ENCODE measurements at places on chromosomes 2 and 18.

DNA sequence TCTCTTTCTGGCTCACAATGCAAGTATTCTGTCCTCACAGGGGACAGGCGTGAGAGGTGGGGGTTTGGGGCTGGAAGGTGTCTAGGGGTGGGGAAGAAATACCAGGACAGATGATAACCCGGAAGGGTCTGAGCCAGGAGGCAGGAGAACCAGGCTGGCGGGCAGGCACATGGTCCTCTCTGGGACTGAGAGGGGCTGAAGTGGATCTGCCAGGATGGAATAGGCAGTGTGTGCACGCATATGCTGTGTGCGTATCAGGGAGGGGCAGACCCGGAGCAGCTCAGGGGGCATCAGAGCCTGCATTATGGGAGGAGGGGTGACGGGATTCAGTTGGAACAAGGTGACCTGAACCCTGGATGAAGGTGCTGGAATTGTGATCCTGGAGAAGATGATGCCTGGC lies 157.3 kb downstream of the DYSF start:
- DNase-seq = no peak

DNA sequence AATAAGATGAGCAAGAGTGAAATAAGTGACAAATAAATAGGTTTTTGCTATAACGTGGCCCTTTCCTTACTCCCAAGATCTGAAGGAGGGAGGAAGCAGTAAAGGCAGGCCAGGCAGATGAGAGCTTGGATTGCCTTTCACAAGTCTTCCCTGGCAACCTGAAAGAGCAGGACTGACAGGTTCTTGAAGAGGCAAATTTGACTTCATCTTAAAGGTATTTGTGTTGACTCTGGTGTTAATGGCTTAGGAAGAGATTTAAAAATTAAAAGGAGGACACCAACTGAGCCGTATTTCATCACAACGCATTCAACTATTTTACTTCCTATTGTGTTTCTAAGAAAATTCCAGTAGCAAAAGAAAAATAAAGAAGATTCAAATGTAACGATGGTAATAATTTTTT lies 3.2 kb downstream of the STRN start:
- no peak for DNase-seq

- no peak for DNase-seq
Measured at GRCh38 chr18:26827581-26827980, 37.9 kb downstream of the AQP4 start.

GRCh38 chr2:19989342-19989666 lies 601 bp downstream of the WDR35 start:
- no peak for DNase-seq

GRCh38 chr2:96869281-96869821 lies 529 bp downstream of the SEMA4C start:
- DNase-seq = no peak

GRCh38 chr18:47747260-47747795 lies 183.1 kb downstream of the SMAD2 start:
- no peak for DNase-seq

DNA sequence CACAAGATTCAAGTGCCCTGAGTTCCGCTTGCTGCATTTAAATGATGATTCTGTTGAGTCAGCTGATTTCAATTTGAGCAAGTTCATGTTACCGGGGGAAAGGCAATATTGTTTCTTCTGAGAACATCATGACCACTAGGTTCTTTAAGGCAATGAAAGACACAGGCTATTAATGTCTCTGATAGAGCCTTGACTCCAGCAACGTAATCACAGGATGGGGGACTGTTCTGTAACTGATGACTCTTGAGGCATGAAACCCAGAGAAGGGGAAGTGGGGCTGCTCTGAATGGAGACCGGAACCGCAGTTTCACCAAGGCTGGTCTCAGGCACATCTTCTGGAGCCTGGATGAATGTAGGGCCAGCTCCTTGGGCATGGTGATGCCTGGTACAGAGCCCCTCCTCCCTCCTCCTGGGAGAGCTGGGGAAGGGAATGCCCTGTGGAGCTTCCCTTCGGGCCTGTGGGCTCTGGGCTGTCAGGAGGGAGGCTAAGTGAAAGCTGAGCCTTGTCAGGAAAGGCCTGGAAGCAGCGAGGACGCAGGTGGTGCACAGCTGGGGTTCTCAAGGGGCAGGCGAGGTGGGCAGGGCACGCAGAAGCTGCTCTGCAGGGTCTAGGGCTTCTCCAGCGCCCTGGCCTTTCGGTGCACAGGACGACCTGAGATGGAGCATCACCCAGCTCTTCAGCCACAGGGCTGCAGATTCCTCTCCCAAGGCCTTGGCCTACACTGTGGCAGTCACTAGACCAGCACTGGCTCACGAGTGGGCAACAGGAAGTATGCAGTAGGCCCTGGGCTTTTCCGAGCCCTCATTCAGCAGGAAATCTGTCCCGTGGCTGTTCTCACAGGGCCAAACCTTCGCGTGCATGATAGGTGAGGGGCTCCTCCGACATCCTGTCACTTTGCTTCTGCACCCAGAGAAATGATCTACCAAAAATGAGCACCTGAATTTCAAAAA lies 36.6 kb upstream of the PRLH start:
- DNase-seq = no peak

- no peak for DNase-seq
Measured at GRCh38 chr2:39008665-39009064, 112.2 kb downstream of the SOS1 start.

DNA sequence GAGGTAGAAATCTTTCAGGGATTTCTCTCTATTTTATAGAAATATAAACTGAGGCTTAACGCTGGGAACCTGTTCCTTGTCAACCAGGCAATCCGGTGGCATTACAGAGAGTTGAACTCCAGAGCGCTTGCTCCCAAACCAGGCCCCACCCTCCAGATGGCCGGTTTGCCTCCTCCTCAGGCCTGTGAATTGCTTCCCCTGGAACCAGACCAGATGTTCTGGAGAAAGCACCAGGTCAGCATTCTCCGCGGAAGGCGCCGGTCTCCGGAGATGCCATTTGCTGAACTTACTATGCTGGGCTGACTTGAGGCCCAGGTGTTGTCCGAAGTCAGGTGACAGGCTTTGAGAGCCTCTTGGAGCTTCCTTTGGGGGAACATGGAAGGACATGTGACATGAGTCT lies 17.2 kb downstream of the TNP1 start:
- no peak for DNase-seq

GRCh38 chr2:170073288-170073687 lies 104.7 kb upstream of the MYO3B start:
- DNase-seq = no peak

DNA sequence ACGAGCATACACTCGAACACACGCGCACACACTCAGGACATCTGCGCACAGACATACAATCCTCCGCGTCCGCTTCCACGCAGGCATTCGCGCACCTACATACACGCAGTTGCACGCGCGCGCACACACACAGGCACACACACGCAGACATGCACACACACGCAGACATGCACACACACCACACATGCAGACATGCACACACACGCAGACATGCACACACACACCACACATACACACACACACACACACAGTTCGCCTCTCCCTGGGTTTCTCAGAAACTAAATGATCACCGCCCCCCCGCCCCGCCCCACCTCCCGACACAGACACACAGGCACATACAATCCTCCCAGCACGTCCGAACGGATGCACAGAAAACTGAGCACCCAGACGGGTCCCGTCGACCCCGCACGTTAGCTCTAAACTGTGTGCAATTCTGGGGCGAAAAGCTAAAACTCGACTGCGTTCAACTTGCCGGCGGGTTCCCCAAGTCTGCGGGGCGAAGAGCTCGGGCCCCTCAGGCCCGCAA lies 1.0 kb downstream of the EPHA4 start:
- no peak for DNase-seq

DNA sequence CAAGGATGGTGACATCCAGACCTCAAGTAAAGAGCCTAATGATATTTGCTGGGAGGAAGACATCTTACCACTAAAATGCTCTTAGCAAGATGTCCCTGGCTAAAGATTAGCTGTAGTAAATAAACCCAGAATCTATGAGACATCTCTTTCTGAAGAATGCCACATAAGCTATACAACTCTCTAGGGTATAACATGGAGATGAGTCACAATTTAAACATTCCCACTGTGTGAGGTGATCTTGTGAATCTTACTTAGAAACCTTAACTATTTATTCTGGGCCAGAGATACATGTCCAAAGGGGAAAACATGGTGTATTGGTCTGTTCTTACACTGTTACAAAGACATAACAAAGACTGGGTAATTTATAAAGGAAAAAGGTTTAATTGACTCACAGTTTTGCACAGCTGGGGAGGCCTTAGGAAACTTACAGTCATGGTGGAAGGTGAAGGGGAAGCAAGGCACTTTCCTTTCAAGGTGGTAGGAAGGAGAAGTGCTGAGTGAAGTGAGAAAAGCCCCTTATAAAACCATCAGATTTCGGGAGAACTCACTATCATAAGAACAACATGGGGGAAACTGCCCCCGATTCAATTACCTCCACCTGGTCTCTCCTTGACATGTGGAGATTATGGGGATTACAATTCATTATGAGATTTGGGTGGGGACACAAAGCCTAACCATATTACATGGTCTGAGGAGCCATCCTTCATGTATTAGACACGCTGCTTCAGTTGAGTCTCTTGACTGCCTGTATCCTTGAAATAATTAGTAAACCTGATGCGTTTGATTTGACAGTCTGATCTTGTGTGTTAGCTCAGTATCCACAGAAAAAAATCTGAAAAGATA lies 17.1 kb downstream of the KRCC1 start:
- no peak for DNase-seq

DNA sequence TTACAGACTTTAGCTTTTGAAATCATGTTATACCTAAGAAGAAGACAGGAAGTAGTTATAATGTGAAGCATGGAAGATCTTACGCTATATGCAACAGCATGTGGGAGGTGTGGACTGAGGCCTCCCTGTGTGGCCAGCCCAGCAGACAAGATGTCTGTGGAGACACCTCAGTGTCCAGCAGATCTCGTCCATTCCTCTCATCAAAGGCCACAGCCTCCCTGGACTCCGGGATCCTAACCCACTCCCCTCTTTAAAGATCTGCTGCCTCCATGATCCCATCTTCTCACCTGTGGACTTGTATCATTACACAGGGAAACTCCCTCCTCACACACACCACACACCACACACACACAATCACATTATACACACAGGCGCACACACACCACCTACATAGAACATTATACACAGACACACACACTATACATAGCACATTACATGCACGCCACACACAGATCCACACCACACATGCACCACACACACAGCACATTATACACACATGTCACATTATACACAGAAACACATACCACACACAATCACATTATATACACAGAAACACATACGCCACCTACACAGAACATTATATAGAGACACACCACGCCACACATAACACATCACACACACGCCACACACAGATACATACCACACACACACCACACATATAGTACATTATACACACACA lies 89.5 kb downstream of the PXDN start:
- DNase-seq = no peak

- DNase-seq = no peak
Measured at GRCh38 chr2:24409700-24410556, 49.6 kb upstream of the ITSN2 start.

DNA sequence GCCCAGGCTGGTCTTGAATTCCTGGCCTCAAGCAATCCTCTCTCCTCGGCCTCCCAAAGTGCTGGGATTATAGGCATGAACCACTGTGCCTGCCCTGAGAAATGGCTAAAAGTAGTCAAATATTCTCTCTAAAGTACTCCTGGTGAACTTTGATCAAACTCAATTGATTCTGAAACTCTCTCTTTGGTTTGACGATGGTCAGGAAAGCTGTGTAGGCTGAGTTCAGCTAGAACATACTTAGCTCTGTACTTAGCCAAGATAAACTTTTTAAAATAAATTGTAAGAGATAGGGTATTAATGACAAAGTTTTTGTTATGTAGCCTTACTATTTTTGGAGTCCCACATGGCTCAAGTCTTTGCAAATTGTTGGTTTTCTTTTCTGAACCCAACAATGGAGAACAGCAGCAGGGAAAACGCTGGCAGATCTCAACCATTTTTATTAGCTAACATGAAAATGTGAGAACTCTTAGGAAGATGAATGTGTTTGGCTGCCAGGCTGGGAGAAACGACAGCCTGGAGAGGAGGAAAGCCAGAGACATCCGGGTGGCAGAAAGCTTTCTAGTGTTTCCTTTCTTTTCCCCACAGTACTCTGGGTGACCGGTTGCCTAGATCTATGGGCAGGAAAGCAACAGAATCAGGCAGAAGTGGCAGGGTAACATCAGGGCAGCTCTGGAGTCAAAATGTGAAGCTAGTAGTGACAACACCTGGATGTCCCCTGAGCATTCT lies 193.0 kb upstream of the LHCGR start:
- DNase-seq = no peak

GRCh38 chr2:209147981-209148380 lies 275.9 kb upstream of the MAP2 start:
- DNase-seq = no peak

DNA sequence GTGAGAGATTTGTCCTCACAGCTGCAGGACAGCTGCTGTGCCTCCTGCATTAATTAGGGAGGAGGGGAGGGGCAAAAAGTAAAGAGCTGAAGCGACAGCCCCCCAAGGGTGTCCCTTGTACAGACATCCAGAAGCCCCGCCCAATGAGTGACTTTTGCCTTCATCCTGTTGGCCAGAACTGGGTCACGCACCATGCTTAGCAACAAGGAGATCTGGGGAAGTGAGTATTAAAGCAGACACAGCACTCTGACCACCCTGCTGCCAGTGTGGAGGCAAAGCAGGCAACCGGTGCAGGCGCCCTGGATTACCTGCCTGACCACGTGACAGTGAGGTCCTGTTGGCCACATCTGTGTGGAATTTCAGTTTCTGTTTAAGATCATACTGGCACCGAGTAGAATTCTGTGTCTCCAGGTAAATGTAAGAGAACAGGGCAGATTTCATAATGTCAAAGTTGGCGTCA lies 21.5 kb upstream of the BIN1 start:
- no peak for DNase-seq

- no peak for DNase-seq
Measured at GRCh38 chr18:44093253-44093652, 587.4 kb upstream of the SETBP1 start.

- no peak for DNase-seq
Measured at GRCh38 chr2:109209412-109209811, 80.4 kb downstream of the SH3RF3 start.

GRCh38 chr18:63099848-63100629 lies 219.5 kb downstream of the BCL2 start:
- DNase-seq = no peak

GRCh38 chr2:45446016-45446415 lies 165.1 kb downstream of the SRBD1 start:
- DNase-seq = no peak

DNA sequence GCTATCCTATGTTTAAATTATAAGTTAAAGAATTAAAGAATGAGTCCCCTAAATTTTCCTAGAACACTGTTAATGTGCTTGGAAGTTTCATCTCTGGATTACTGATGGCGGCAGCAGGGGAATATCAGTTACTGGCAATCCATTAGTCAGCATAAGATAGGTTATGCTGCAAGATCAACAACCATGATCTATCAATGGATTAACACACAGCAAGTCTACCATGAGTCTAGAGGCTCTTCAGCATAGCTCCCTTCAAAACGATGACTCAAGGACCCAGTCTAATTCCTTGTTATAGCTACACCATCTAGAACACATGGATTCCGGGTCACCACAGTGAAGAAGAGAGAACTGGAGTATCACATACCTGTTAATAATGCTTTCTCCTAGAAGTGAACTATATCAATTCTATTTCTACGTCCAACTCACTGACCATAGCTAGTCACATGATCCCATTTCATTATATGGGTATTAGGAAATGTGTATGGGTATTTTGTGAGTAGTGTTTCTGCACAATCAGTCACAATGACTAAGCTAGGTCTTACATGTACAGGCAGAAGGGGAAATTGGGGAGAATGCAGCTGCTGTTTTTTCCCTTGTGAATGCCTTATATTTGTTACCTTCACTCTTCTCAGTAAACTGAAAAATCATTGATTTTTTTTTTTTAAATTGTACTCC lies 108.3 kb upstream of the MAPRE2 start:
- DNase-seq = no peak

All from activated T-helper 1 cell treated with anti-CD3 and anti-CD28 coated beads, Interleukin-2, amount 50 U/mL, for 16 hours (primary cell).